Activated T-cell treated with anti-CD3 and anti-CD28 coated beads, Interleukin-2, amount 50 U/mL, for 72 hours (primary cell): ENCODE measurements at places on chromosomes 11 and 22. TPM values are rescaled to one million over a fixed set of nuclear protein-coding genes. Genes with fewer than 3 reads are reported as not detected.

Gene SSTR3
- total RNA-seq: 10.0 TPM

Gene CRYBB2
- total RNA-seq: 0.51 TPM

Gene OR8D4
- not detected for total RNA-seq

Gene HPX
- 1.6 TPM for total RNA-seq

Gene CADM1
- 2.1 TPM for total RNA-seq

Gene IGSF9B
- 81.8 TPM for total RNA-seq

Gene HBE1
- not detected for total RNA-seq

- no peak for DNase-seq
Measured at GRCh38 chr11:10875430-10876021, 17.7 kb upstream of the ZBED5 start.

- no peak for DNase-seq
Measured at GRCh38 chr11:35783809-35784208, 121.2 kb downstream of the TRIM44 start.

GRCh38 chr22:46651316-46651715 is 31.1 kb downstream of the GRAMD4 start:
- no peak for DNase-seq

DNA sequence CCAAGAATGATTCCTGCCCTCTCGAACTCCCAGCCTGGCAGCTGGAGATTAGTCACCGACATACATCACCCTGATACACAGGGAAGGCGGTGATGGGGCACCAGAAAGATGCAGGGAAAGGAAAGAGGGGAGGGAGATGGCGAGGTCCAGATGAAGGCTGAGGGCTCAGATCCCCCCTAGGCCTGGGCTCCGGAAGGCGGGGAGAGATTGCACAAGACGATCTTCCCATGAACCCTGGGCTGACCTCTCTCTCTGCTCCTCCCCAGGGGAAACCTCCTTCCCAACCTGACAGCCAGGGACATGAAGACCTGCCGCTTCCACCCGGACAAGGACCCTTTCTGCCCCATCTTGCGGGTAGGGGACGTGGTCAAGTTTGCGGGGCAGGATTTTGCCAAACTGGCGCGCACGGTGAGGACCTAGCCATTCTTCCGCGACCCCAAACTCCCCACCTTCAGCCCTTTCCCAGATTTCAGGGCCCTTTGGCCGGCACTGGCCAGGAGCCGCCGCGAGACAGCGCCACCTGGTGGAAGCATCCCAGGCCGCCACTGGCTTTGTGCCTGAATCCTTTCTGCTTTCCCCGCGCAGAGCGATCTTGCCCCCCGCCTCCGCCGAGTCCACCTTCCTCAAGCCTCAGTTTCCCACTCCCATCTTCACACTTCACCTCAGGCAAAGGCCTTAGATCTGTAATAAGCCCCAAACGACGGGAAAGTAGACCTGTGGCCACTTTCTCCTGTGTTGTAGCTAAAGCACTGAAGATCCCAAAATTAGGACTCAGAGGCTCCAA is 11.5 kb downstream of the P2RX3 start:
- DNase-seq: peak; percentile 70

- DNase-seq: no peak
Measured at GRCh38 chr11:94791216-94791889, 23.2 kb downstream of the AMOTL1 start.

DNA sequence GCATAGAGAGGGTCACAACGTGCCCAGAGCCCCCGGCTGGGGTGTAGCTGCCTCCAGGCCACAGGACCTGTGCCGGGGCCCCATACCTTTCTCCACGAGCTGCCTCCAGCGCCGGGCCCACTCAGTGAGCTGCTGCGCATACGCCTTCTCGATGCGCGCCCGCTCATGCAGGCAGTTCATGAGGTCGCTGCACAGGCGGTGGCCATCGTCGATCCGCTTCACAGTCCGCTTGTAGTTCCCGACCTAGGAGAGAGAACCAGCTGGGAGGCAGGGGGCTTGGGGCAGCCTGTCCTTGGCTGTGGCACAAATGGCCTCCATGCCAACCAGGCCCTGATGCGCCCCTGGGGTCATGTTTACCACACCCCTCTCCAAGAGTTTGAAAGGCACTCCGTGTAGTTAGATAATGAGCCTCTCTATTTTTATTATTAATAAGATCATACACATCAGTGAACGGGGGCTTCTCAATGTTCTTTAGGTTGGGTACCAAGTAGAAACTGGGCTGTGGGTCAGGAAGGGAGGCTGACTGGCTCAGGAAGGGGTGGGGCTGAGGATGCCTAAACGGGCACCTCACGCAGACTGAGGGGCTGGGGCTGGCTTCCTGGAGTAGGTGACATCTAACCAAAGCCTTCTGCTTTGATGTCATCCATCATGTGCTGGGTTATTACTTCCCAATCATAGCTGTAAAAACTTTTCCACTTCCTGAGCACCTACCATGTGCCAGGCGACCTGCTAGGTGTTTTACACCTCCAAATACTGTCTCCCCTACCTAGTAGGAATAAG is 36.5 kb upstream of the ARFGAP3 start:
- DNase-seq: no peak

DNA sequence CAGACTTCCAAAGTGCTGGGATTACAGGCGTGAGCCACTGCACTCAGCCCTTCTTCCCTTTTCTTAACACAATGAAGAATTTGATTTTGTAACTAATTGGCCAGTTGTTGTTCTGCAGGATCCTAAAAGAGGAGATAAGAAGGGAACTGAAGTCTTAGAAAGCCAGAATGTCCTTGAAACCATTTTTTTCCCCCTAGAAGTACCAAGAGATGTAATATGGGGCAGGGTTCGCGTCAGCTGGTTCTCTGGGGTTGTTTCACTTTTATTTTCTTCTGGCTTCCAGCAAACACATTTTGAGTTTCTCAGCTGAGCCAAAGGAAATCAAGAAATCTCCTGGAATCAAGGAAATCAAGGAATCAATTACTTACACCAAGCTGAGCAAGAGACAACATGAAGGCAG is 7.6 kb upstream of the NUCB2 start:
- no peak for DNase-seq

DNA sequence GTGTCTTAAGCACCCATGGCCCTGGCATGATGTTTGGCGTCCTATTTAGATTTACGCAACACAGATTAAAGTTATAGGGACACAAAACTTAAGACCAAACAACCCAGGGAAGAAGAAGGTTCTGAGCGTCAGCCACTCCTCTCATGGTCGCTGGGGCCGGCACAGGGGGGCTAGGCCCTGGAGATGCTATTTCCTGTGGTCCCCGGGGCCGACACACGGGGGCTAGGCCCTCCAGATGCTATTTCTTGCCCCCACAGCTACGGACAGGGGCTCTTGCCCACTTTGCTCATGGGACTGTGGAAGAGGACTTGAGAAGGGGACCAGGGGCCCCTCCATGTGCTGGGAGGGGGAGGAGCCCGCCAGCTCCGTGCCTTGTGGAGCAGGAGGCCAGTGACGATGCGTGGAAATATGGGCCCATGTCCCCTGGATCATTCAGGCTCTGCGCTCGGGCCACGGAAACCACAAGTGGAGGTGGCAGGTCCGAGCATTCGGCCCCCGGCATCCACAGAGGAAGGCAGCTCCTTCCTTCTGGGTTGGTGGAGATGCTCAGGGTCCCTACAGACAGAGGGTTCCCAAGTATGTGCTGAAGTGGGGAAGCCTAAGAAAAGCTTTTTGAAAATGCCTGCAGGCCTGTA is 711.1 kb downstream of the BRD1 start:
- no peak for DNase-seq

- DNase-seq: no peak
Measured at GRCh38 chr11:62433141-62433903, 14.5 kb downstream of the SCGB1A1 start.
